ENCODE measurements at places on chromosomes 4 and X.

- no peak for DNase-seq
Measured at GRCh38 chr4:174869339-174869738, 40.3 kb upstream of the GLRA3 start.

GRCh38 chr4:112358952-112359749 is 62.0 kb downstream of the ALPK1 start:
- DNase-seq: no peak

DNA sequence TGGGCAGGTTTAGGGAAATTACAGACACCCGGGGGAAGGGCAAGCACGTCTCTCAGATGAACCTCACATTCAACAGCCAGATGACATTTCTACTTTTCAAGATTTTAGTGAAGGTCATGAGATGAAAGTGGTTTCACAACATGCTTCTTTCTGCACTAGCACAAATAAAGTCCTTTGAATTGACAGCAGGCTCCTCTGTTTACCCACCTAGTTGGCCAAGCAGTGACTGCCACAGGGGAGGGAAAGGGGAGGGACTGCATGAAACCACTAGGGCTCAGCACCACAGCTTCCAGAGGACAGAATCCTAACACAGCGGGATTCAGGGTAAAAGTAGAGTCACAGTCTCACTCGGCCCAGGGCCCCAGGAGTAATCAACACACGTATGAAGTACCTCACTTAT is 6.2 kb downstream of the RAB40A start:
- no peak for DNase-seq

DNA sequence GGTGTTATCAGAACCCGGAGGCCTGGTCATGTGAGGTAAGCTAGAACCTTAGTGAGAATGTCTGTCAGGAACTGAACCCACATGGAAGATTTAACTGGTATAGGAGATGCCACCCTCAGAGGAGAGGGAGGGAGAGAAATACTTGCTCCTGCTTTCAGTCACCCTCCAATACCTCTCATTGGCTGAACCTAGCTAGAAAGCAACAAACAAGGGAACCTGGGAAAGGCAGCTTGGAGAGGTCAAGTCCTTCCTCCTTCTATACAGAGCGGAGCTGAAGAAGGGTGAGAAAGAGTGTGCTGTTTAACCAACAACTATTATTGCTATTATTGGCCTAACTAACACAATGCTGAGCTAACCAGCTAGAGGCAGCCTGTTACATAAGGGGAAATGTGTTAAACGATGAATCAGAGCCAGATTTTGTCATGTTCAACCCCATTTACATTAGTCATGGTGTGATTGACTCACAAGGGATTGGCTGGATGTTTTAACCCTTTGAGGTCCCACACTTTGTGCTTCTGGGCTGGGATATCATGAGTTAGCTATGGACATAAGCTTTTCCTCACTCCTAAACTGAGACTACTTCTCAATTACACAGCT is 96.5 kb upstream of the ESX1 start:
- DNase-seq: no peak

DNA sequence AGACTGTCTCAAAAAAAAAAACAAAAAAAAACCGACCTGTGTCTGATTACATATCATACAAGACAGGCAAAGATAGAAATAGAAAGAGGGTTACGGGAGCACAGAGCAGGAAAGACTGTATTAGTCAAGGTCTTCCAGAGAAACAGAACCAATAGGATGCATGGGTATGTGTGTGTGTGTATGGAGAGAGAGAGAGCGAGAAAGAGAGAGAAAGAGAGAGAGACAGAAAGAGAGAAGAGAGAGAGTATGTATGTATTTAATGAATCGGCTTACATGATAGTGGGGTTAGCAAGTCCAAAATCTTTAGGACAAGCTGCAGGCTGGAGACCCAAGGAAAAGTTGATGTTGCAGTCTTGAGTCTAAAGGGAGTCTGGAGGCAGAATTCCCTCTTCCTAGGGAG is 7.5 kb upstream of the DDX3X start:
- no peak for DNase-seq

GRCh38 chrX:132426695-132427281 is 62.0 kb downstream of the MBNL3 start:
- DNase-seq: no peak

- DNase-seq: no peak
Measured at GRCh38 chr4:152594978-152595925, 59.4 kb upstream of the FBXW7 start.

GRCh38 chrX:123184866-123185276 is 793 bp downstream of the GRIA3 start:
- DNase-seq: no peak

- no peak for DNase-seq
Measured at GRCh38 chr4:85452058-85452731, 22.8 kb upstream of the ARHGAP24 start.

- DNase-seq: no peak
Measured at GRCh38 chrX:143461606-143462005, 55.7 kb downstream of the SPANXN3 start.

DNA sequence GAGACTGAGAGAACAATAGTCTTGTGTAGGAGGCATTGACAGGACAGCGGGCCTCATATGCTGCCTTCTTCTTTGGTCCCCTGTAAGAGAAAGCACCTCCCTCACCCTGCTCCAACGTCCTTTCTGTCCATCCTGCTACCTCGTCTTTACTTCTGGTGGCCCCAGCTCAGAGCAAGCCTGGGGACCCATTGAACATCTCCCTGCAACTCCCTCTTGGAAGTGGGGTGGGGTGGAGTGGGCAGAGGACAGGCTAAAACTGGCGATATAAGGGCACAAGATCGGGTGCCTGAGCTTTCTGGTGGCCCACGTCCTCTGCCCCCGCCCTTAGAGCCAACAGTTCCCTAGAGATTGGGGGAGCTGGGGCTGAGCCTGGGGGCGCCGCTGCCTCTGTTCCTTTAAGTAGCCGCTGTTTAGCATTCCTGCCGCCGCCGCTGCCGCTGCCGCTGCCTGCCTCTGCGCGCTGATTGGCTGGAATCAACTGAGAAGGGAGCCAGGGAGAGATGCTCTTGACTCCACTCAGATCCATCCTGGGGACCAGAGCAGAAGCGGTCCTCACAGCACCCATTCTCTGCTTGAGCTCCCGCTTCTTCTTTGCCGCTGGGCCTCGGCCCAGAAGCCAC is at the start of gene DLG3:
Gene DLG3, plus strand, starts transcription at position 510 of the 620 bp plus-strand sequence. CDS start 367 bp downstream, outside the sequence.
- no peak for DNase-seq

DNA sequence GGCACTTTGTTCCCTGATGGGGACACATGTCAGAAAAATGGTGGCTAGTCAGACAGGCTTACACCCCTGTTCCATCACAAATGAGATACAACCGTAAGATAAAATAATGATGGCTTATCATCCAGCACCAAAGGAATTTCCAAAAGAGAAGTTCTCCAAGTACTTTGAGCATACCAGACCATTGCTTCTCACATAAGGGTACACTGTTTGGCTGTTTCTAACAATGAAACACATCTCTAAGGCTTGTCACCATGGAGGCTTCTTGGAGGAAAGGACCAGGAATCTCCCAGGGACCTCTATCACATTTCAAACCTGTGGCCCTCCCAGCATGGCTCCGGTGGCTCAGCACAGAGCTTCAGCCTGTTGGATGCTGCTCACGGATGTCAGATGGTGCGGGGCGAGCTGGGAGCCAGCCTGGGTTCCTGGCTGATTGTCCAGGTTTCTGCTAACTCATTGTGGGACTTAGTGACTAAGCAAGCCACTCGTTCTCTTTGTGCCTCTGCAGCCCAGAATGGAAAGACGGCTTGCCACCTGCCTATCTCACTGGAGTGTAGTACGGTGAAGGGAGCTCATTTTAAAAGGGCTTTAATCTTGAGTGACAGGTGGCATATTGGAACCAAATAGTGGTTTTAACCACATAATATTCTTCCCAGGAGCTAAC is 54.5 kb downstream of the FHDC1 start:
- no peak for DNase-seq

- no peak for DNase-seq
Measured at GRCh38 chr4:140154572-140154891, 548 bp upstream of the MAML3 start.

- DNase-seq: no peak
Measured at GRCh38 chr4:122747883-122748282, 15.4 kb downstream of the BBS12 start.

DNA sequence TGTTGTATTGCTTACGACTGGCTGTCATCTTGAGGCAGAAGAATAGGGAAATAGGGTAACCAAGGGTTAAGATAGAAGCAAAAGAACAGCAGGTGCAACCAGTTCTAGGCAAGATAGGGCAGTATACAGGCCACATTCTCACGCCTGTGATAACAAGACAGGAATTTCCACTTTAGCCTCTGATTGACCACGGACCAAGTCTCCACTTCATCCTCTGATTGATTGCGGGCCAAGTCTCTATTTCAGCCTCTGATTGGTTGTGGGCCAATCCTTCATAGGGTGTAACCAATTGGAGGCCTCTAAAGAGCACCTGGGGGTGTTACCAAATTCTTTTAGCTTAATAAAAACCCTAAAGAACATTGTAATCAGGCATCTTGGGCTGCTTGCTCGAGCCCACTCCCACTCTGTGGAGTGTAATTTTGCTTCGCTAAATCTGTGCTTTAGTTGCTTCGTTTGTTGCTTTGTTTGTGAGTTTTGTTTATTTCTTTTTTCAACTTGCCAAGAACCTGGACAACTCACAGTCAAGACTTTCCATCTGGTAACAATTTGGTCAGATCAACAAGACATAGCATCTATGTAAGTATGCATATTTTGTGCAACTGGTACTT is 8.7 kb upstream of the TBC1D9 start:
- DNase-seq: no peak

DNA sequence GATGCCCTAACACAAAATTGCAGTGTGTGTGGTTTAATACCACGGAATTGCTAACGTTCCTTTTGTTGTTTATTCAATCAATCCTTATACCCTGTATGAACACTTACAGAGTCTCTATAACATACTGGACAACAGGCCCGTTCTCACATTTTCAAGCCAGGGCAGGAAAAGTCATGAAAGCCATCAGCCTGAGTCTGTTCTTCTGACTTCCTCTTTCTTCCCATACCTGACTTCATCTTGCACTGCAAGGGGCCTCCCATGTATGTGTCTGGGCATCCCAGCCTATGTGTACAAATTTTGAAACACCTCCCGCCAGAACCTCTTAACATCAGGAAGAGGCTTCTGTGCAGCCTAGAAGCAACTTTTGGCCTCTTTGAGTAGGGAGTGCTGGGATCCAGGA is 4.9 kb upstream of the SHISA3 start:
- DNase-seq: no peak

GRCh38 chr4:6124386-6125102 is 75.8 kb downstream of the JAKMIP1 start:
- no peak for DNase-seq

- no peak for DNase-seq
Measured at GRCh38 chrX:134452596-134452995, 7.4 kb upstream of the HPRT1 start.

- no peak for DNase-seq
Measured at GRCh38 chr4:113436360-113436759, 325.2 kb downstream of the CAMK2D start.

DNA sequence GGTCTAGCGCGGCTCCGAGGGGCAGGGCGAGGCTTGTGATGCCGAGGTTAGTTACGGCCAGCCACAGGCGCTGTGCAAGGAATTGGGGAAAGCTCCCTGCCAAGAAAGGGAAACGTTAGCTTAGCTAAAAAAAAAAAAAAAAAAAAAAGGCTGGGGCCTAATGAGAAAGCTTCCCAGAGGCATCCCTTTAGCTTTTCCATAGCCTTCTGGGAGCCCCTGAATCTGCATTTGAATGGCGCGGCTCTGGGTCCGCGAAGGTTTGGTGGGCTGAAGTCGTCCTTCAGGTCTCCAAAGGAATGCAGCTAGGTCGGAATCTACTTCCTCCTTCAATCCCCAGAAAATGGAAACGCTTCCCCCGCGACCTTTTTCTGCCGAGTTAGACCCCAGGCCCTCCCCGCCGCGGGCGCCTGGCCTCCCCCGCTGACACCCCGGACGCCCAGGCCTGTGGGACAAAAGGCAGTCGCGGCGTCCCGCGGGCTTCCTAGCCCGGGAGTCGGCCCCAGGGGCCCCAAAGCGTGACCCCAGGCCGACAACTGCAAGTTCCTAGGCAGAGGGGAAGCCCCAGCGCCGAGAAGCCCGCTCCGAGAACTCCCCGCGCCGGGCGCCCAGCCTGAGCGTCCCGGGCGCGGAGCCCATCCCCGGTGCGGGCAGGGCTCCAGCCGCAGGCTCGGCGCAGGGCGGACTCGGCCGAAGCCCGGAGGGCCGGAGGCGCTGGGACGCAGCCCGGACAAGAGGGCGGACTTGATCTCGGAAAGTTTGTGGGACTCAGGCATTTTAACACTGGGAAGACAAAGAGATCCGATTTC is 605 bp upstream of the FAT1 start:
- DNase-seq: no peak

DNA sequence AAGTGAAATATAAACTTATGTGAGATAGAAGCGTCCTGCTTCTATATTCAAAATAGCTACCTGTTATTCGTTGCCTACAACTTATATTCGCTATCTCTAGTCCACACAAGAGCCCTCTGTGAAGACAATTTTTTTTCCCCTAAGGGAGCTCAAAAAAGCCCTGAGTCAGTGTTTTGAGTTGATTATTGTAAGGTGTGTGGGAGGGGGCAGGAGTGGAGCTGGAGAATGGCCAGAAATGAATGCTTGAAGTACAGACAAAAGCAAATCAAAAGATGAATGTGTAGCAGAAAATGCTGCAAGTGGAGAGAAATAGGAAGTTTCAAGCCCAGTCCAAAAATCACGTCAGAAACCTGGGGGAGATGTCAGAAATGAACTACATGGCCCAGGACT is 655.0 kb upstream of the LCORL start:
- no peak for DNase-seq

GRCh38 chr4:108622022-108622421 is 1.6 kb downstream of the RPL34 start:
- no peak for DNase-seq

DNA sequence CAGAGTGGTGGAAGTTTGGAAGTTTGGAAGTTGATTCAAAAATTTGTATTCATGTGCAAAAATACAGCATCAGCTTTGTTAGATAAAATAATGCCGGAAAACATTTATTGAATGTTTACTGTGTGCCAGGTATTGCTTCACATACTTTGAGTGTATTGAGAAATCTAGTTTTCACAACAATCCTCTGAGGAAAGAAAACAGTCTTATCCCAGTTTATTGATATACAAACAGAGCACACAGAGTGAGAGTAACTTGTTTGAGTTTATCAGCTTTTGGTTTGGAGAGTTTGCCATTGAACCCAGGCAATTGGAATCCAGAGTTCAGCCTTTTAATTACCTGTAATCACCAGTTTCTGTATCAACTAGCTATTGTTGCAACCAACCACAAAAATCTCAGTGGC is 127.2 kb upstream of the RPS6KA3 start:
- no peak for DNase-seq

GRCh38 chrX:44937606-44938005 is 64.6 kb downstream of the KDM6A start:
- DNase-seq: no peak
